ENCODE measurements at places on chromosomes 1 and 21.

- DNase-seq = no peak
Measured at GRCh38 chr1:58679463-58679862, 20.4 kb downstream of the MYSM1 start.

DNA sequence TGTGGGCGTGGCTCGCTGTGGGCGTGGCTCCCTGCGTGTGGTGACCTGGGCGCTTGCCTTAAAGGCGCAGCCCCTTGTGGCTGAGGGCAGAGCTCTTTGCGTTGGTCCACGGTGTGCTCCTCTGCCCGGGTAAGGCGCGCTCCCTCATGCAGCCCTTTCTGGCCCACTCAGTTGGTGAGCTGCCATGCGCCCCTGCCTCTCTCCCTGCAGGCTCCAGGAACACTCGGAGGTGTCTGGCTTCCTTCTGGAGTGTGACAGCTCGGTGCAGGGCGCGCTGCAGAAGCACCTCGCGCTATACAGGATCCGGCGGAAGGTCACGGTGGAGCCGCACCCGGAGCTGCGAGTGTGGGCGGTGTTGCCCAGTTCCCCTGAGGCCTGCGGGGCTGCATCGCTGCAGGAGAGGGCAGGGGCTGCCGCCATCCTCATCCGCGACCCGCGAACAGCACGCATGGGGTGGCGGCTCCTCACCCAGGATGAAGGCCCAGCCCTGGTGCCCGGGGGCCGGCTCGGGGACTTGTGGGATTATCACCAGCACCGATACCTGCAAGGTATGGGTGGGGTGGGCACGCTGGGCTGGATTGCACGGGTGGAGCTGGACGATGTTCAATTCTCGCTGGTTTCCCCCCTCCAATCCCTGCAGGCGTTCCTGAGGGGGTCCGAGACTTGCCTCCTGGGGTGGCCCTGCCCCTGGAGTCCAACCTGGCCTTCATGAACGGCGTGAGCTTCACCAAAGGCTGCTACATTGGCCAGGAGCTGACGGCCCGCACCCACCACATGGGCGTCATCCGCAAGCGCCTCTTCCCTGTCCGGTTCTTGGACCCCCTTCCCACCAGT is 9.1 kb downstream of the IBA57 start:
- DNase-seq = no peak

DNA sequence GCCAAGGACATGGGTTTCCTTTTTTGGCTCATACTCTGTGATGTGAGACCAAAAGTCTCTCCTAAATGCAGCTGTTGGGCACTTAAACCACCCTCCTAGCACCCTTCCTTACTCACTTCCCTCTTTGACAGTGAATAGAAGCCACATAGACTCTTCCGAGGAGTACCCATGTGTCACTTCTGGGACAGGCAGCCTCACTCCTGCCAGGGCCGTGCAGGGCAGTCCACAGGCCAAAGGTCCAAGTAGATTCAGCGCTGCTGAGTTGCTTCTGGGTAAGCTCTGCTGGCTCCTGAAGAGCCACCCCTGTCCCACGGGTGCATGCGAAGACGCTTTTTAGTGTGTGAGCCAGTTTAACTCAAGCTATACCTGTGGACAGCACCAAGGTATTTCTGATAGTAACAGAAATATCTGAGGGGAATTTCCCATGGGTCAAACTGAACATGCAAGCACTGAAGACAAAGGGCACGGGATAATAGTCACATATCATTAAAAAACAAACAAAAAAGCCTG is 36.8 kb upstream of the BMP8B start:
- no peak for DNase-seq

- no peak for DNase-seq
Measured at GRCh38 chr1:39663559-39663958, 8.3 kb downstream of the NT5C1A start.

DNA sequence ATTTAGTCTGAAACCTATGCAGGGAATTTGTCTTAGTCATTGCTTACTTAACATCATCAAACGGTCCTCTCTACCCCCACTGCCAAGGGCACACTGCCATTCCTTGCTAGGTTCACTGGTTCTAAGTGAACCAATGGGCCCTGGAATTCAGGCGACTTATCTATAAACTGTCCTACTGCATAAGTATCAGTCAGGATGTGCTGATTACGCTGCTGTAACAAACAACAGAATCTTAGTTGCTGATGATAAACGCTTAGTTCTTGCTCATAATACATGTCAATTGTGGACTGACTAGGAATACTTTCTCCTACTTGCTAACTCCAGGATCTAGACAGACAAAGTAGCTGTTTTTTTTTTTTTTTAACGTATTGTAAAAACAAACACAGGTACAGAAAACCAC is 136.1 kb downstream of the PRDM2 start:
- no peak for DNase-seq

DNA sequence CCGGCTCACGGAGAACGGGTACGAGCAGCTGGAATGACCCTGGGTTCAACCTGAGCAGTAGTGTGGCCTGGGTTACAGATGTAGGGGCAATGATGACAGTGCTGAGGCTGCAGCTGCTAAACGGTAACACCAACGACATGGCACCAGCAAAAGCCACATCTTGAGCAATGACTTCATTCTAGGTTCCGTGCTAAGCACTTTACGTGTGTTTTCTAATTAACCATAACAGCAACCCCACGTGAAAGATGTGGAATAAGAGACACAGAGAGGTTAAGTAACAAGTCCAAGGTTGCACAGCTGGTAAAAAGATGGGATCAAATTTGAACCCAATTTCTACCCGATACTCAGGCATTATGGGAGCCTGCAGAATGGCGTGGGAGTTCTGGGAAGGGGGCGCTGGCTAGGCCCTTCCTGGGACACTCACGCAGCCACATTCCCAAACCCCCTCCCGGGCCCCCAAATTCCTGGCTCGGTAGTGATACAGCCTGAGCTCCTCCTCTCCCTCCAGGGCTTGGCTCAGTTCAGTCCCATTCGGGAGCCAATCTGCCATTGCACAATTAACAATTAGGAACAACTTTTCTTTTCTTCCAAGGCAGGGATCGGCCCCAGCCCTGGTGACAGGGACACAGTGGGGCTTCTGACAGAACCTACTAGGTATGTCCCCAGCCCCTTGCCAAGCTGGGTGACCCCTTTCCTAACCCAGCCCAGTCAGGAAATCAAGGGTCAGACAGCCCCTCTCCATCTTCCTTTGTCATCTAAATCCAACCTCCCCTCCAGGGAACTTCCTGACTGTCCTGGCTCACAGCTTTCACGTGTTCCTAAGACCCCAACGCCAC is 23.8 kb upstream of the ECE1 start:
- no peak for DNase-seq

DNA sequence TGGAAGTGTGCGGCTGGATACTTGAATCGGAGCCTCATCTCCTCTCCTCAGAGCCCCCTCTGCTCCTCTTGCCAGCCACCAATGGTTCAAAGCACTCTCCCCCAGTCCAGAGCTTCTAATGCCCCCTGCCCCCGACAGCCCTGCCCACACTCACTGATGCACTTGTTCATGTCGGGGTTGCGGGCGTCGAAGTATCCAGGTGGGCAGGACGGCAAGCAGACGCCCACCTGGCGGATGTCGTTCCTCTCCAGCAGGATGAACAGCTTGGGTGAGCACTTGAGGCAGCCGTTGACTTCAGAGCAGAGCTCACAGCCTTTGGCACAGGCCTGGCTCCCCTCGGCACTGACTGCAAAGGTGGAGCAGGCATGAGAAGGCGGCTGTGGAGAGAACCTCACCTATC is 18.4 kb downstream of the RSPO1 start:
- DNase-seq = no peak

- DNase-seq = no peak
Measured at GRCh38 chr1:57132993-57133622, 167.3 kb upstream of the C8B start.

DNA sequence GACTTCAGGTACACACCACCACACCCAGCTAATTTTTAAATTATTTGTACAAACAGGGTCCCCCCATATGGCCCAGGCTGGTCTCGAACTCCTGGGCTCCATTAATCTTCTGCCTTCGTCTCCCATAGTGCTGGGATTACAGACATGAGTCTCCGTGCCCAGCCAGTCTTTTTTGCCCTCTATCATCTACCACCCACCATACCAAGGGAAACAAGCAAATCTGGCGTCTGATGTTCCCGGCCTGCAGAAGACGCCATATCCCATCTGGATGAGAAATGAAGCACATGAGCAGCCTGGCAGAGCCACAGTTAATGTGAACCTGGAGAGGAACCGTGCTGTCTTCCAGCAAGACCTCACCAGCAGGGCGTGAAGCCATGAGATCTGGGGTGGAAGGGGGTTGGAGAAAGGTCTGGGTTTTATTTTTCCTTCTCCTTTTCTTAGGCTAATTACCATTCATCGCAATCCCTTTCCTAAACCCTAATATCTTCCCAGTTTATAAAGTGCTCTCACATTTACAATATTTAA is 1.8 kb upstream of the PRELP start:
- DNase-seq = no peak

DNA sequence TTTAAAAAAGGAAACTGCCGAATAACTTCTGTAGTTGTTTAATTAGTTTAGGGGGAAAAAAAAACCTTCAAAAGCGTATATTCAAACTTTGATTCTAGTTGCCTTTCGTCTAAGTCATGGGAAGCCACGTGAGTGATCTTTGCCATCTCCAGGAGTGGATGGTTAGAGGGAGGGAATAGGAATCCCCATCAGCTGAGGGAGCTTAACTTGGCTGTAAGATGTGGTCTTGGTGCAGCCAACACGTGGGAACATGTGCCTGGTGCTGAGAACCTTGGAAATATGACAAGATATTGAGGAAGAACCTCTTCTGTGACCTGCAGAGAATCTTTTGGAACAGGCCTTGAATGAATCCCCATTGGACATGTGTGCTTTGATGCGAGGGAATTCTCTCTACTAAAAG is 1.7 kb downstream of the BACE2 start:
- no peak for DNase-seq

- no peak for DNase-seq
Measured at GRCh38 chr1:54413295-54413694, 7.1 kb upstream of the SSBP3 start.

GRCh38 chr1:25064465-25065240 is 134.6 kb upstream of the RUNX3 start:
- no peak for DNase-seq

- DNase-seq = no peak
Measured at GRCh38 chr1:224762701-224763100, 146.6 kb downstream of the CNIH3 start.

DNA sequence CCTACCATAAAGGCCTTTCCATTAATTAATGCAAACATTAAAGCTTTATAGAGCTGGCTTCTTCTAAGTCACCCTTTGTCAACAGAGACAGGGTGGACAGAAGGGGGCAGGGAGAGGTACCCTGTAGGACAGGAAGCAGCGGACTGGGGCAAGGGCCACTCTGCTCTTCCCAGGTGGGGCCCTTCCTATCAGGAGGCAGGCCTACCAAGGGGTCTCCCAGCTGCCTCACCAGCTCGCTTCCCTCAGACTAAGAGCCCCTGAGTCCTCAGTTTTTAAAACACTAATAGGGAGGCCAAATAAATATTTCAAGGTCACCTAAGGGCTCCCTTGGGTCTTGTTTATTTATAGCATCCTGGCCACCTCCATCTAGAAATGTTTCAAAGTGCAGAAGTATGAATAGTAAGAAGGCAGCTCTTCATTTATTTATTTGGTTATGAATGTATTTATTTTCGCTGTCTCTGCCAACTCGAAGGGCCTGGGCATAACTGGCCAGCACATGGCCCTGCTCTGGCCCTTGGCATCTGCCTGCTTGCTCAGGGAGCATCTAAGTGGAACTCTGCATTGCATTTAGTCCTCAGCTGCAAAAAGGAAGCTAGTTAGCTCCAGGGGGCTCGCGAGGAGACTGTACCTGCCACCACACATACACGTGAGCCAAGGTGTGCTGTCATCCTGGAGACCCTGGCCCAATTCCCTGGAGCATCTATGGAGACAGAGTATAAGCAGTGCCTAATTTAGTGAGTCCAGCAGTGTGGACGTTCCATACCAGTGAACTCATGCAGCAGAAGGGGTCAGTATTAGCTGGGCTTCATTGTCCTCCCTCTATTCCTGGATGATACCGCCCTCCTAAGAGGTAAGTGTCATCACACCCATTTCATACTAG is 395.1 kb upstream of the VAMP3 start:
- DNase-seq = no peak

GRCh38 chr1:184062640-184063286 is 11.2 kb downstream of the TSEN15 start:
- no peak for DNase-seq

GRCh38 chr1:231903586-231904081 is 277.0 kb downstream of the DISC1 start:
- no peak for DNase-seq

DNA sequence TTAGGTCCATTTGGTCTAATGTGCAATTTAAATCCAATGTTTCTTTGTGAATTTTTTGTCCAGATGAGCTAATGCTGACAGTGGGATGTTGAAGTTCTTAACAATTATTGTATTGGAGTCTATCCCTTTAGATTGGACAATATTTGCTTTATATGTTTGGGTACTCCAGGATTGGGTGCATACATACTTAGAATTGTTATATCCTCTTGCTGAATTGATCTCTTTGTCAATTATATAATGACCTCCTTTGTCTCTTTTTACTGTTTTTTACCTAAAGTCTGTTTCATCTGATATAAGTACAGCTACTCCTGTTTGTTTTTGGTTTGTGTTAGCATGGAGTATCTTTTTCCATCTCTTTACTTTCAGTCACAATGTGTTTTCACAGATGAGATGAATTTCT is 22.2 kb downstream of the CD55 start:
- no peak for DNase-seq

- no peak for DNase-seq
Measured at GRCh38 chr1:42745851-42746250, 5.8 kb upstream of the CLDN19 start.

- DNase-seq = no peak
Measured at GRCh38 chr1:220732137-220732536, 16.0 kb upstream of the MTARC2 start.

- DNase-seq = no peak
Measured at GRCh38 chr1:15882665-15883064, 35.2 kb downstream of the SPEN start.

DNA sequence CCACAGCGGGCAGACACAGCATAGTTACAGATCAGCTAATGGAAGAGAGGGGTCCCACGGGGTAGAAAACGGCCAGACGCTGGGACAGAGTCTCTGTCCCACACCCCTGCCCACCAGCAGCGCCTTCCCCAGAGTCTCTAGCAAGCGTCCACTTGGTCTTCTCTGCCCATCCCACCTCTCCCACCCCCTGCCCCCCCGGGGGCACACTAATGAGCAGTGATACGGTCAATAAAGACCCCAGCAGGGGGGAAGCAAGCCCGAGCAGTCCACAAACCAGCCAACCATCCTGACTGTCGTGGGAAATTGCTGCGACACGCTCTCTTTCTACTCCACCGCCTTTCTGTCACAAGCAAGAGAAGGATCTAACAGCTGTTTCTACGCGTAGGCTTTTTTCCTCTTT is 374.7 kb downstream of the NPHP4 start:
- DNase-seq = no peak

- DNase-seq = peak; percentile 34
Measured at GRCh38 chr1:59046730-59047157, 250.2 kb upstream of the FGGY start.

GRCh38 chr1:7120863-7121621 is 335.8 kb downstream of the CAMTA1 start:
- DNase-seq = no peak

All from central memory CD4-positive, alpha-beta T cell (primary cell).